ENCODE measurements at places on chromosomes 7 and 10.
A peak's percentile ranks its signal among the peaks of the same experiment; 100 is the strongest.

DNA sequence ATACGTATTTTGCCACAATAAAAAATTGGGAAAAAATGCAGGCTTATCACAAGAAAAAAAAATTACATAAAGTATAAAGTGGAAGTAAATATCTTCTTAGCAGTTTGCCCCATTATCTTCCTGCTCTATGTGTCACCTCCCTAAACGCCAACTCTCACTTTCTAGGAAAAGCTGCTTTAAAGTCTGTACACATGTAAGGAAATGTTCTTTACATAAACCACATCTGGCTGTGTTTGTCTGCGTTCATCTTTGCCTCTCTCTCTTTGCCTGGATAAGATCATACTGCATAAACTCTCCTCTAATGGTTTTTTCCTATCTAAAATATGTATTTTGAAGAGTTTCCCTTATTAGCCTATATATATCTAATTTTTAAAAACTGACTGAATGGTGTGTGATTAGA lies 23.0 kb upstream of the UMAD1 start:
- no peaks in the 10 kb centered on the region for H3K27me3 ChIP-seq
- no peaks in the 10 kb centered on the region for H3K4me1 ChIP-seq
- no peak overlapping the region for H3K4me3 ChIP-seq
- no peaks in the 10 kb centered on the region for H3K36me3 ChIP-seq

- H3K4me3 ChIP-seq = no peak overlapping the region
- peaks cover 64% of the 10 kb centered on the region for H3K36me3 ChIP-seq
- no peaks in the 10 kb centered on the region for H3K27me3 ChIP-seq
- no peak overlapping the region for H3K27ac ChIP-seq
- H3K4me1 ChIP-seq = no peaks in the 10 kb centered on the region
Measured at GRCh38 chr7:129013048-129013724, 41.7 kb downstream of the TNPO3 start.

DNA sequence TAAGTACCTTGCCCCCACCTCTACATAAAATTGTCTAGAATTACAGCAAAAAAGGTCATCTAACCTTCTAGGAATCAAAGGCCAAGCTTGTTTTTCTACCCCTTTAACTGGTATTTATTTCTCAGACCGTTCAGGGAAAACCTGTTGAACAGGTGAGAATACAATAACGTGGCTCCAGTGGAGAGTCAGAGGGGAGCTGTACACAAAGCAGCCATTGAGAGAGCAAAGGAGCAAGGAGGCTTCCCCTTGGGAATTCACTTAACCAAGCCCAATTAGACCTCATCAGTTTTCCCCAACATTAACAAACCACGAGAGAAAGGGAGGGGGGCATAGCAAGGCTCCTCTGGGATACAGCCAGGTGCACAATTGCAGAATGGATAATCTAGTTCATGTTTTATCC lies 101.9 kb downstream of the ELMO1 start:
- H3K4me3 ChIP-seq = no peak overlapping the region
- peaks cover 34% of the 10 kb centered on the region for H3K4me1 ChIP-seq
- DNase-seq = no peak
- H3K36me3 ChIP-seq = no peaks in the 10 kb centered on the region
- no peak overlapping the region for H3K27ac ChIP-seq

- peak overlapping the region; percentile 35 for H3K4me3 ChIP-seq
- DNase-seq = peak; percentile 27
- peaks cover 6% of the 10 kb centered on the region for H3K27me3 ChIP-seq
- peaks cover 5% of the 10 kb centered on the region for H3K4me1 ChIP-seq
- no peaks in the 10 kb centered on the region for H3K36me3 ChIP-seq
Measured at GRCh38 chr10:13930120-13930519, 343.4 kb downstream of the PRPF18 start.

DNA sequence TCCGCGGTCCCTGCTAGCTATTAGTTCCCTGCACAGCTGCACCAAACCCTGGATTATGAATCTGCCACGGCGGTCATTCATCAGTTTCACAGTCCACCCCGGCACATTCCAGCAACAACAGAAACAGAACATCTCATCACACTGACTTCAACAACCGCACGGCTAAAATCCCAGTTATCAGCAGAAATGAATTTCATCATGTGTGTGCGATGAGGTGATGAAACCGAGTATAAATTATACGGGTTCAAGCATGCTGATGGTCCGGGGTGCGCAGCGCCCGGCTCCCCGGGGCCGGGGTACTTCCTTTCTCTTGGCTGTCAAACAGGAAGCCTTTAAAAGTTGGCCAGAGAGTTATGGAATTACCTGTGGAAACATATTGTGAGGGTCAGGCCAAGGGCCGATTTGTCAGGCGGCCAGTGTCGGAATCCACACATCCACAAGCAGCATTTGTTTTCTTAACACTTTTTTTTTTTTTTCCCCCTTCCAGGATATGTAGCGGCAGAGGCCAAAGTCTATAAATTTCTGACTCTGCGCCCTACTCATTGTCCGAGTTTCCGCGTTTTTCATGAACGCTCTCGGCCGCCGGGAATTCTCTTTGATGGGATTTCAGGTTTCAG lies 420.9 kb upstream of the MGMT start:
- no peaks in the 10 kb centered on the region for H3K36me3 ChIP-seq
- H3K4me1 ChIP-seq = peaks cover 12% of the 10 kb centered on the region
- H3K27ac ChIP-seq = no peak overlapping the region
- DNase-seq = no peak
- no peak overlapping the region for H3K4me3 ChIP-seq

GRCh38 chr10:132707776-132708171 lies 78.2 kb downstream of the NKX6-2 start:
- no peak overlapping the region for H3K4me3 ChIP-seq
- no peaks in the 10 kb centered on the region for H3K27me3 ChIP-seq
- no peak for DNase-seq

DNA sequence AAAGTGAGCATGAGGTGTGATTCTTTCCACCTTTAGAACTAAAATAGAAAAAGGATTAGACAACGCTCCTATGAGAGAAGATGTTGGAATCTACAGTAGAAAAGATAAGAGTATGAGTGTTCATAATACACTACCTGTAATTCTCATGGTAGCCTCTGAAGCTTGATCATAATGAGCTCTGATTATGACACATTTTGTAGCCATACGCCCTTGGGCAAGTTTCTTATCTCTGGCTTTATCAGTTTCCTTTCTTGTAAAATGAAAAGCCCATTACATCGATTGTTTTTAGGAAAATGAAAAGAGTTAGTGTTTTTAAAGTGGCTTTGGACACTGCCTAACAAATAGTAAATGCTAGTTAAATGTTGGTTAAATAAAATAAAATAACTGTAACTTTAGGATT lies 22.4 kb upstream of the PRSS58 start:
- no peak for DNase-seq
- no peaks in the 10 kb centered on the region for H3K4me1 ChIP-seq
- peaks cover 2% of the 10 kb centered on the region for H3K27me3 ChIP-seq
- no peak overlapping the region for H3K4me3 ChIP-seq
- H3K36me3 ChIP-seq = no peaks in the 10 kb centered on the region

DNA sequence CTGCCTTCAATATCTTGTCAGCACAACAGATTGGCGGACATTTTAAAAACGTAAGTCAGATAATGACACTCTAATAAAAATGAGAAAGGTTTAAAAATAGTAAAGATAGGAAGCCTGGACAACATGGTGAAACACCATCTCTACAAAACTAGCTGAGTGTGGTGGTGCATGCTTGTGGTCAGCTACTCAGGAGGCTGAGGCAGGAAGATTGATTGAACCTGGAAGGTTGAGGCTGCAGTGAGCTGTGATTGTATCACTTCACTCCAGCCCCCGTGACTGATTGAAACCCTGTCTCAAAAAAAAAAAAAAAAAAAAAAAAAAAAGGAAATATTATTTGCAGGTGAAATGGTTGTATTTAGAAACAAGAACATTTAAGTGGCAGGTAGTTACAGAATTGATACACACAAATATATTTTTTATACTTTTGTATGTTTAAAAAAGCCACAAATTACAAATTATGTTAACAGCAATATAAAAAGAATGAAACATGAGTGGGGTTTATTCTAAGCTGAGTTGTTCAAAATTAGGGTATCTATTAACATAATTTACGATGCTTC lies 141.9 kb downstream of the ADK start:
- H3K27ac ChIP-seq = no peak overlapping the region
- DNase-seq = no peak
- no peaks in the 10 kb centered on the region for H3K27me3 ChIP-seq
- H3K36me3 ChIP-seq = no peaks in the 10 kb centered on the region
- H3K4me3 ChIP-seq = no peak overlapping the region

GRCh38 chr10:68560186-68560942 lies at the start of gene TET1:
TET1 (plus strand) TSS chr10:68560337; CDS start chr10:68572339, 12,002 bp downstream.
- H3K27ac ChIP-seq = no peak within 1 kb of the TSS
- peak within 1 kb of the TSS; percentile 44 for H3K4me3 ChIP-seq
- peaks cover 52% of the 10 kb centered on the region for H3K27me3 ChIP-seq
- H3K4me1 ChIP-seq = peaks cover 10% of the 10 kb centered on the region
- H3K36me3 ChIP-seq = no peaks in the 10 kb centered on the region

DNA sequence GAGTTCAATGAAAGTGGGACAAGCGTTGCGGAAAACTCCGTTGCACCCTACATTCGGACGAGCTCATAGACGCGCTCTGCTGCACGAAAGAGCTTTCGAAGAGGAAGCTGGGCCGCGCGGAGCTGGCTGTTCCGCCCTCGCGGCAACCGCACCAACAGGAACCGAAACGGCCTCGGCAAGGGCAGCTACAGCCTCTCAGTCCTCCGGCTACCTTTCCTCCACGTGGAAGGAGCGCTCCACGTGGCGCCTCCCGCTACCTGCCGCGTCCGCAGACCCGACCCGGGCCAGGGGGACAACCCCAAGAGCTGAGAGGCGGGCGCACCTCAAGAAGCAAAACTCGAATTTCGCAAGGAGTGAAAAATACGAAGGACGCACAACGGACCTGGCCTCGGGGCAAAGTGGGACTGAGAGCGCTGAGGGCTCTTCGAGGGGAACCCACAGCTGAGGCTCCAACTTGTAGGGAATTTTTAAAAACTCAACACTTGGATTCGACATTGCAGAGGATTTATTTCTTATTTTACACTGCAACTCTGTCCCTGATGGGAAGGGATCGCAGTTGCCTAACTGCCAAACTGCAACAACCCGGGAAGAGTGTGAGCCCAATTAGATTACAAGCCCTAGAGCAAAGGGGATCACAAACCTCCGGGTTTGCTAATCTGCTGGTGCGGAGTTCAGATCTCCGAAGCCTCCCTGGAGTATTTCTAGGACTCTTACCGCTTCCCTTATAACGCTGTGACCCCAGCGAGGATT lies 1.4 kb downstream of the HPSE2 start:
- peaks cover 49% of the 10 kb centered on the region for H3K27me3 ChIP-seq
- peak overlapping the region; percentile 21 for H3K4me3 ChIP-seq
- DNase-seq = no peak
- H3K27ac ChIP-seq = no peak overlapping the region
- no peaks in the 10 kb centered on the region for H3K36me3 ChIP-seq

DNA sequence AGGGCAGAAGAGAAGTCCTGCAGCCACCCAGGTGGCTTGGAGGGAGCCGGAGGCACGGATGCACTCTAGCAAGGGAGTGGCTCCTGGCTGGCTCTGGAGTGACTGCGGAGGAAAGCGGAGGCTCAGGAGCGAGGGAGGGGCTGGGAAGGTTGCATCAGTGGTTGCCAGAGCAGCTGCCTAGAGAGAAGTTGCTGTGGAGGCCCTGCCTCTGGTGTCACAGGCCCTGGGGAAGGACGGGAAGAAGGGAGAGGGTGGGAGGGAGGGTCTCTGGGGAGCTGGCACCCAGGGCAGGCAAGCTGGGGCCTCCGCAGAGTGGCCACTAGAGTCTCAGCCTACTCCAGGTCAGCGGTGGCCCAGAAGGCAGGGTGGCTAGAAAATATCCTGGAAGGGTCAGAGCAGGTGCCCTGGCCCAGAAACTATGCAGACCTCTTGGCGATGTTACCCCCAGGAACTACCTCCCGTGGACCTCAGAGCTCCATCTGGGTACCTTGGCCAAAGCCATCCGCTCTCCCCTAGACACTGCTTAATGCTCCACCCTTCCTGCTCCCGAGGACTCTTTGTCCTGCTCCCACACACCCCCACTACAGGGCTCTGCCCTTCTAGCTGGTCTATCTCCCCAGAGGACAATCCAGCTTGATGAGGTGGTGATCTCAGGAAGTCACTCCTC lies 164.3 kb downstream of the NRF1 start:
- H3K4me3 ChIP-seq = no peak overlapping the region
- peaks cover 27% of the 10 kb centered on the region for H3K4me1 ChIP-seq
- H3K27me3 ChIP-seq = peaks cover 11% of the 10 kb centered on the region
- no peak for DNase-seq

DNA sequence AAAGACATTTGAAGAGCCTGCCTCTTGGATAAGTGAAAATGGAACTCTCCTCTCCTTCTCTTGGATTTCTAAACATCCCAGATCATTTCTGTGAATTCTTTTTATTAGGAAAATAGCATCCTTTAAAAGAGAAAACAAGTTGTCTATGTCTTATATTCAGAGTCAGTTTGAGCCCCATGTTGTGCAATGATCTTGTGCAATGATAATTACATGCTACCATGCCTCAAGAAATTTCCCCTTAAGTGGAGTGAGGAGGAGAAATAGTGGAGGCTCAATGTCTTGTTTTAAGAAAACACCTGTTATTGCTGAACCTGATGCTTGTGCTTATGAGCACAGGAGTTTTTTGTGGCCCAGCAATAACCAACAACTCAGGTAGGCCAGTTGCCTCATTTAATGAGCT lies 103.6 kb downstream of the NPSR1 start:
- H3K27me3 ChIP-seq = no peaks in the 10 kb centered on the region
- H3K4me1 ChIP-seq = no peaks in the 10 kb centered on the region
- no peaks in the 10 kb centered on the region for H3K36me3 ChIP-seq
- no peak overlapping the region for H3K4me3 ChIP-seq

DNA sequence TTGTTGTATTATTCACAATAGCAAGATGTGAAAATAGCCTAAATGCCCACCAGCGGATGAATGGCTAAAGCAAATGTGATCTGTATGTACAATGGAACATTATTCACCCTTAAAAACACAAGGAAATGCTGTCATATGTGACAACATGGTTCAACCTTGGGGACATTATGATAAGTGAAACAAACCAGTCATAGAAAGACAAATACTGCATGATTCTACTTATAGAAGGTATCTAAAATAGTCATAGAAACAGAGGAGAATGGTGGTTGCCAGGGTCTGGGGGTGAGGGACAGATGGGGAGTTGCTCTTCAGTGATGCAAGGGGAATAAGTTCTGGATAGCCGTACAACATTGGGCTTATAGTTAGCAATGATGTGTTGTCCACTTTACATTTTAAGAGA lies 58.4 kb downstream of the NRF1 start:
- no peak overlapping the region for H3K4me3 ChIP-seq
- no peak for DNase-seq
- H3K4me1 ChIP-seq = no peaks in the 10 kb centered on the region
- H3K27ac ChIP-seq = no peak overlapping the region

- H3K27ac ChIP-seq = no peak overlapping the region
- H3K27me3 ChIP-seq = no peaks in the 10 kb centered on the region
- no peak overlapping the region for H3K4me3 ChIP-seq
- DNase-seq = no peak
Measured at GRCh38 chr7:96055717-96056116, 266.2 kb downstream of the SLC25A13 start.

All from T-cell (primary cell).